HT1080 (cell line): ENCODE measurements at places on chromosomes 16 and 17. TPM values are rescaled to one million over a fixed set of nuclear protein-coding genes. Genes with fewer than 3 reads are reported as not detected.
A peak's percentile ranks its signal among the peaks of the same experiment; 100 is the strongest.

DNA sequence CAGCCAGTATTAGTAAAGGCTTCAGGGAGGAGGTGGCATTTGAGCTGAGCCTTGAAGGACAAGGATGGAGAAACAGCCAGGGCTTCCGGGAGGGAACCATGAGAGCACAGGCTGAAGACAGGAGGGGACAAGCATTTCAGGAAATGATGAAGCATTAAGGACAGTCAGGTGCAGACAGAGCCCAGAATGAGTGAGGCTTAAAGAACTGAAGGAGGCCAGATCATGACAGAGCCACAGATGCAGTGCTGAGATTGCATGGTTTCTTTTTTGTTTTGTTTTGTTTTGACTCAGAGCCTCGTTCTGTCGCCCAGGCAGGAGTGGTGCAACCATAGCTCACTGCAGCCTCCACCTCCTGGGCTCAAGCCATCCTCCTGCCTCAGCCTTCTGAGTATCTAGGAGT lies 211.5 kb downstream of the SOX9 start:
- DNase-seq, result peak; percentile 31

Gene KRTAP17-1
- total RNA-seq, result not detected in 2 replicates

Gene IRF8
- 0.23 TPM in 1 of 2 replicates, not detected in the other for total RNA-seq

GRCh38 chr16:68236137-68236825 lies 354 bp upstream of the ESRP2 start:
- DNase-seq, result no peak

- peak; percentile 48 for DNase-seq
Observed at GRCh38 chr16:81437865-81438264, 6.7 kb upstream of the CMIP start.

DNA sequence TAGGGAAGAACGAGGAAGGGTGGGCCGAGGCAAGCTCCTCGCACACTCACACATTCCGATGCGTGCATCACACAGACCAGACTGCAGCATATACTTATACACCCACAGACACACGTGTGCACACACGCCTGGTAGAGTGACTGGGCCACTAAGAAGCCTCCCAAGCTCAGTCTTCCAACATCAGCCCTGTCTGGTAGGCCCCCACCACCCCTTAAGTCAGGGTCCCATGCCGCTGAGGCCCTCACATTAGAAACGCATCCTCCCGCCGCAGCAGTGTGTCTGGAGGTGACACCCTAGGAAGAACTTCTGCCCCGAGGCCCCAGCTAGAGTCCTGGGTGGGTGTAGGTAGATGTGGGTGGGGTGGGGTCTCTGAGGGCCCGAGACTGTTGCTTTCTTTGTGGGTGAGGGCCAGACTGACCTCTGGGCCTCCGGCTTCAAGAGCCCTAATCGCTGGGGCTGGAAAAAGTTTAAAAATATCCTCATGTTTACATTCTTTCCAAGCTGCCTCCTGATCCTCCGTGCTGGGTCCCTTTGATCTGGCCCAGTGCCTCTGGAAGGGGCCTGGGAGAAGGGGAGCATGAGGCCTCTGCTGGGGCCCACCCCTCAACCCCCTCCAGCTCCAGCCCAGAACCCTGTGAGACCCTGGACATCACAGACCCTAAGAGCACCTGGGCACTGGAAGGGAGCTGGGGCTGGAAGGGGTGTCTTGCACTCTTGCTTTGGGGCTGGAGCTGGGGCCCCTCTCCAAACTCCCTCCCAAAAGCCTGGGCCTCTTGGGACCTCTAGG lies 13.6 kb downstream of the CDH16 start:
- DNase-seq, result no peak

- peak; percentile 26 for DNase-seq
Observed at GRCh38 chr16:48053418-48053745, 102.4 kb downstream of the ABCC12 start.

- no peak for DNase-seq
Observed at GRCh38 chr16:82965808-82966207, 339.0 kb downstream of the CDH13 start.

Gene PRSS33
- not detected in 2 replicates for total RNA-seq

GRCh38 chr16:9844361-9844760 lies 337.9 kb downstream of the GRIN2A start:
- DNase-seq, result peak; percentile 37

DNA sequence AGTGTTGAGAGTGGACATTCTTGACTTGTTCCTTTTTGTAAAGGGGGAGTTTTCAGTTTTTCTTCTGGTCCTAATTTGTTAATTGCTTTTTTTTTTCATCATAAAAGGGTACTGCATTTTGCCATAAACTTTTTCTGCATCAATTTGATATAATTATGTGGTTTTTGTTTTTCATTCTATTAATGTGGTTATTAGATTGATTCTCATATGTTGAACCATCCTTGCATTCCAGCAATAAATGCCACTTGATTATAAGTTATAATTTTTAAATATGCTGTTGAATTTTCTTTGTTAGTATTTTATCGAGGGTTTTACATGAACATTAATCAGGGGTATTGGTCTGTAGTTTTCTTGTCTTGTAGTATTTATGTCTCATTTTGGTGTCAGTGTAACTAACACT lies 87.2 kb upstream of the SMIM36 start:
- no peak for DNase-seq

- no peak for DNase-seq
Observed at GRCh38 chr16:57544124-57544653, 1.7 kb downstream of the ADGRG5 start.

- DNase-seq, result no peak
Observed at GRCh38 chr17:36514856-36515255, 19.8 kb downstream of the MYO19 start.

Gene USH1G
- total RNA-seq, result not detected in 2 replicates

Gene ABCC6
- total RNA-seq, result not detected in 2 replicates

GRCh38 chr16:68116256-68116867 lies 31.2 kb downstream of the NFATC3 start:
- DNase-seq, result no peak

Gene MRPL58
- 110 and 114 TPM in 2 replicates for total RNA-seq
